D721Med (cell line): ENCODE measurements at places on chromosomes 11 and 22.

DNA sequence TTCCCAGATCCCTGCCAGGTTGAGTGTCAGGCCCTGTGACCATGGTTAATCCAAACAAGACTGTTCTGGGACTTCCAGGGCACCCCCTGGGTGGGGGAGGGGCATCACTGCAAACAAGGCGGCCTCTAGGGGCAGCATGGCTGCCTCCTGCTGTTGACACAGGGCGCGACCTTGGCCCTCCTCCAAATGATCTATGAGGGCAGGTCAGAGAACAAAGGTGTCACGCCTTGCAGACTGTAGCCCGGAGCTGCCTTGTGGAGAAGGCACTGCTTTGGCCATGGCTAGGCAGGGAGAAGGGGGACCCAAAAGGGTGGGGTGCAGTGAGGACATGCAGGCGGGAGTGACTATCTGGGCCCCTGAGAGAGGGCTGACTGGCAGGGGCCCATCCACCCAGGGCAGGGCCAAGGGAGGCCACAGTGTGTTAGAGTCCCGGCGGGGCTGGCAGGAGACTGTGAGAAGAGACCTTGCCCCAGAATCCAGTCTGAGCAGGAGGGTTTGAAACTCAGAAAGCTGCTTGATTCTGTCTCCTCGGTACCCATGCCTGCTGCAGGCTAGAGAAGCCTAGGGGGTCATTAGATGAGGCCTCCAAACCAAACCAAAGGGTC, 35.6 kb downstream of the KCNC1 start:
- DNase-seq = no peak

GRCh38 chr11:134639586-134640330, 227.7 kb upstream of the B3GAT1 start:
- no peak for DNase-seq

DNA sequence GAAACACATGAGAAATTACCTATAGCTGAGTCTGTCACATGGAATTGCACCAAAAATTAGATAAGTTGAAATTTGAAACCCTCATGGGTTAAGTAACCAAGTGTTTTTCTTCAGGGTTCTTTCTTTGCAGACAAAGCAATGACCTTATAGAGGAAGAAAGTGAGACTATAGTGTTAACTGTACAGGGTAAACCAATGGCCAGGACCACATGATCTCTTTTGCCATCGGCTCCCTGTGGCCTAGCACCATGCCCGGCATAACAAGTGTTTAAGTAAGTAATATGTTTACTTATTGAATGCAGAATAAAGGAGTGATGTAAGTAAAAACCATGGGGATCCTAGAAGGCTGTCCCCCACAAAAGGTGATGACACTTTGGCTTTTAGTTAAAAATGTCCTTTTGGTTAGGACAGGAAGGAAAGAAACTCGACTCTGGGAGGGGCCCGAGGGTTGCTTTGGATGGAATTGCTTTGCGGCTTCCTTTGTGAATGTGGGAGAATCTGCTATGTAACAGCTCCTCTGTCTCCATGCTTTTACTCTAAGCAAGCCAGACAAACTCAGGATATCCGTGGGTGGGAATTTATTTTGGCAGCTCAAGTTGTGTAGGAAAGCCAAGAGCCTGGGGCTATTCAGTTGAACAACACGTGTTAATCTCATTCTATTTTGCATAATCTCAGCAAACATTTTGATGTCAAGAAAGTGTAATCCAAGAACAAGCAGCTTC, 454.7 kb downstream of the INSC start:
- DNase-seq = no peak

GRCh38 chr22:21650823-21651520, 8.9 kb downstream of the SDF2L1 start:
- no peak for DNase-seq

- no peak for DNase-seq
Measured at GRCh38 chr11:130054966-130055365, 14.7 kb upstream of the APLP2 start.

GRCh38 chr11:47373876-47374719, 4.2 kb downstream of the SPI1 start:
- peak; percentile 66 for DNase-seq

GRCh38 chr22:26689513-26690301, 32.3 kb downstream of the MIAT start:
- no peak for DNase-seq

GRCh38 chr11:130109386-130109785, 39.7 kb downstream of the APLP2 start:
- DNase-seq = no peak

DNA sequence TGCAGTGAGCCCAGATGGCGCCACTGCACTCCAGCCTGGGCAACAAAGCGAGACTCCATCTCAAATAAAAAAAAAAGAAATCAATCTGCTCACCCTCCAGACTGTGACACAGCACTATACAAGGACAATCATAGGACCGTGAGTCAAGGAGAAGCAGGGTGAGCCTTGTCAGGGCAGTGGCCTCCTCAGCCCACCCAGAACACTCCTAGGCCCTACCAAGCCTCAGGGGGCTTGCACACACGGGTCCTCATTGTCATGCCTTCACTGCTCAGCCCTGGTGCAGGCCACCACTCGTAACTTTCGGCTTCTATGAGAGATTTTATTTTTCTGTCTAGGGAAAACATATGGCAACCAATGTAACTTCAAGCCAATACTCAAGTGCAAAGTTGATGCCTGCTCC, 35.8 kb downstream of the DGCR2 start:
- DNase-seq = no peak

DNA sequence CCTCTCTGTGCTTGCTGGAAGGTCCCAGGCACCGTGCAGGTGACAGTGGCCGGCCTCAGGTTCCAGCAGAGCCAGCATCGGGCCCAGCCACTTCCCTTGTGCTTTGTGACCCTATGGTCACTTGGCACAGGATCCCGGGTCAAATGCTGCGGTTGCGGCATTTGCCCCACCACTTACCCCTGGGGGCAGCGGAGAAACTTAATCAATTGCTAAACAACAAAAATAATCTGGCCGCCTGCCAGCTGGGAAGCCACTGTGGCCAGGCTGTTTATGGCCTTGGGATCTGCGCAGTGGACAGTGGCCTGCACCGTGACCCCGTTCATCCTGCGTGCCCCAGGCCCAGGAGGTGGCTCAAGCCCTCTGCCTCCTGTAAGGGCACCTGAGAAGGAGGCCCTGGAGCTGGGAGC, 65.0 kb downstream of the LRP5 start:
- DNase-seq = no peak

DNA sequence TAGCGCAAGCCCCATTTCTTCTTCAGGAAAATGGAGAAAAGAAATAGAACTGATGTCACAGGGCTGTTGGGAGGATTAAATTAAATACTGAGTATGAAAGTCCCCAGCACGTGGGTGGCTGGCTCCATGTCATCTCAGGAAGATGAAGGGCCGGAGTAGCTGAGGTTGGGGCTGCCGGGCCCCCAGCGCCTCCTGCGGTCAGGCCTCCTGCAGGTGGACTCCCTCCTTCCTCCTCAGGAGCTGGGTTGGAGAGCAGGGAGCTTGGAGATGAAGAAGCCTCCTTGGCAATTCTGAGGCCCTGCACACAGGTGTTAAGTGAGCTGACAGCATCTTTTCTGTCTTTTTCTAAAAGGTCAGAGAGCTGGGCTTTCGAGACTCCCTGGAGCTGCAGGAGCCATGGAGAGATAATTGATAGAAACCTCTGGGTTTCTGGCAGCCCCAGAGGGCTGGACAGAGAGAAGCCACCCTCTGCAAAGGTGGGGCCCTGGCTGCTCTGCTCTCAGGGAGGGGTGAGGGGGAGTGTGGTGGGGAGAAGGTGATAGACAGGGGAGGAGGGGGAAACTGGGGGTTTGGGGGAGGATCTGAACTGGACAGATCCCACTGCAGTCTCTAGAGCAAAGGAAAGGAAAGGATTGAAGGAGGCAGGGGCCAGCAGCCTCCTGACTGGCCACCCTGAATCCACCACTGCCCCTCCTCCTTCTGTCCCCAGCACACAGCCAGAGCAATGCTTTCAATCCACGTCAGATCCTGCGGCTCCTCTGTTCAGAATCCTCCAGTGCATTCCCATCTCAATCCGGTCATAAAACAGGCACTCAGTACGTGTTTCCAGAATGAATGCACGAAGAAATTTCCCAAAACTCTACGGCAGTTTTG, 210.8 kb downstream of the CEP164 start:
- DNase-seq = no peak
